ENCODE measurements at places on chromosomes 3 and 15. TPM values are rescaled to one million over a fixed set of nuclear protein-coding genes. Genes with fewer than 3 reads are reported as not detected.

GRCh38 chr3:190716211-190716610 is 146.3 kb downstream of the GMNC start:
- DNase-seq, result no peak

DNA sequence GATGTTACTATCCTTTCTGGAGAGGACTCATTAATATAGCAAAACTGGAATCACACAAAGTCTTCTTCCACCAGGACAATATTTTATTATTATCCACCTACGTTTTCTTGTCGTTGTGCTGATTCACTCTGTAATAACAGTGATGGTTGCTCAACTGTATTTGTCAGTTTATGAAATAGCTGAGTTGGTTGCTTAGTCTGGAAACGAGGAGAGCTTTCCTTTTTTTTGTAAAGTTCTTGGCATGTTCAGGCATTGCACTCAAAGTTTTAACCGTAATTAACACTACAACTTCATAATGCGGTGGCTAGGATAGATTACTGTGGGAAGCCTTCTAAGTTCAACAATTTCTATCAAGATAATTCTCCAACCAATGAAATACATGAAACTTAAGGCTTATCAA is 131.2 kb downstream of the RAP2B start:
- DNase-seq, result no peak

GRCh38 chr3:126419886-126420786 is 25.4 kb downstream of the CFAP100 start:
- DNase-seq, result peak; percentile 74

The TEX9 gene
- 8.2 TPM for total RNA-seq

The CCR3 gene
- total RNA-seq, result not detected

The XYLB gene
- total RNA-seq, result 4.7 TPM

DNA sequence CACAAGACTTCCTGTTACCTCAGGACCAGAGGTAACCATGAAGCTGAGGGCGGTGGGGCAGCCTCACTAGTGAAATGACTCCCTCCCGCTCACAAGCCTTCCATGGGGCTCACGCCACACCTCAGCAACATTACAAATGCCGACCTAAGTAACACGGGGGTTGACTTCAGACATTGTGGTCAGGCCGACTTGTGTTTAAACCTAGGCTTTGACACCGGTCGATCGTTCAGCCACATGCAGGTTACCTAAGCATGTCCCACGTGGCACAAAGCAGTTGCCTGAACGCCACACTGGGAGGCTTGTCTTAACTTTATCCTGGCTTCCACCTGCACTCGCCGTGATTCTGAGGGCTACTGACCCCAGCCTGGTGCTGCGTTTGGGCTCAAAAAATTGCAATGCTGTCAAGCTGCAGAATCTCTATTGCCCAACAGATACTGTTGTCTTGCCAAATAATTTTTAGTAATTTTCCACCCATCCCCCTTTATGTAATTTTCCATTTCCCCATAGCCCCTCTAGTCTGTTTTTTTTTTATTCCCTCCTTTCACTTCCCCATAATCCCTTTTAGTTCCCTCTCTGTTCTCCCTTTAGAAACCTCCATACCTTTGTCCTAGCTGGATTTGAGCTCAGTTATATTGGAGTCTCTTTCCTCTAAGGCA is 158.6 kb upstream of the RGMA start:
- no peak for DNase-seq

DNA sequence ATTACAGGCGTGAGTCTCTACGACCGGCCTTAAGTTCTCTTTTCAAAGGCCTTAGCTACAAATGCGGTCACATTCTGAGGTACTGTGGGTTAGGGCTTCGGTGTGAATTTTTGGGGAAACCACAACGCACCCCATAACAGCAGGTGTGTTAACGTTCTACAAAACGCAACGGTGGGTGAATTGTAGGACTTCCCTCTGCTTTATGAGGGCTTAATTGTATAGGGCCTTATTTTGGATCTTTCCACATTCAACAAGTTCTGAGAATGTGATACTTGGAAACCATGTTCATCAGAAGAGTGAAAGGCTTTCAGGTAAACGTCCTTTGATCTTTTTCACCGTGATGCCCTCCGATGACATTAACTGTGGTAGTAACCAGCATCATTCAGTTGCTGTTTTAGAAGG is 998.6 kb upstream of the CFAP20DC start:
- DNase-seq, result no peak

- DNase-seq, result no peak
Measured at GRCh38 chr15:78550815-78551214, 10.6 kb downstream of the PSMA4 start.

The RNF168 gene
- 48.4 TPM for total RNA-seq

DNA sequence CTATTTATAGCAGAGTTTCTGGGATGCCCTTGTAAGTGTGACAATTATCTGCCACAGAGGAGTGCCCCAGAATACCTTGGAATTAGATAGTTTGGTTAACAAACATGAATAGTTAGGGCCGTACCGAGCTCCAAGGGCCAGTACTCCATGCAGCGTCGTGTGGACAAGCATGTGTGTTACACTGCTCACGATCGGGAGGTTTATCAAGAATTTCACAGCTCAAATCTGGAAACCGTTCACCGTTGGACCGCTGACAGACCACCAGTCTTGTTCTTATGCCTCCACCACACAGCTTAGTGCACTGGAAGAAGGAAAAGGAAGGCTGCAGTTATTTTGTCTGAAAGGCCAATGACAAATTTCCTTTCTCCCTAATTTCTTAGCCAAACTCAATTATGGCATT is 93.7 kb downstream of the ADAMTS9 start:
- DNase-seq, result no peak

DNA sequence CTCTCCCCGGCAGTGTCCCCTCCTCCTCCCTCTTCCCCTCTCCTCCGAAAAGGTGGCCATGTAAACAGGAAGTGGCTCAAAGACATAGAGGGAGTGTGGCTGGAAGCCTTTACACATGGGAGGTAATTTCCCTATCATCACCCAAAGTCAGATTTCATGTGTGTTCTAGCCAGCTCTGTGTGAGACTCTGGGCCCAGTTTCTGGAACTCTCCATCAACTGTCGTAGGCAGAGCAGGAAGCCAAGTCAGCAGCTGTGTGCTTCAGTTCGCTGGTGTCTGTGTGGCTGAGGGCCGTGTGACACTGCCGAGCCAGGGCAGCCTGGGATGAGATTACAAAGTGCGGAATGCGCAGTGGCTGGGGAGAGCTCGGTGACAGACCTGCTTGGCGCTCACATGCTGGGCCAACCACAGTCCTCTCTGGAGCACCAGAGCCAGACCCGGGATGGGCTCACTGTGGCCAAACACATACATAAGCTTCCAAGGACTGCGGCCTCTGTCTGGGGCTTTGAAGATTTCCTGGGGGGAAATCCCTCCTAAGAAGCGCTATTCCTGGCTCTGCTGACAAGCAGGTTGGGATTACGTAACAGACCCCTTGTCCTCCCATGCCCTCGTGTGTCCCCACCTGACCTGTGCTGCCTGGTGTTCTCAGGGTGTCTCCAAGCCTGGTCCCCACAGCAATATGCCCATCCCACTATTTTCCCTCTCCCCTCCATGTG is 50.7 kb downstream of the UMPS start:
- peak; percentile 71 for DNase-seq

The APOD gene
- total RNA-seq, result not detected

The GRAMD2A gene
- total RNA-seq, result 2.0 TPM

DNA sequence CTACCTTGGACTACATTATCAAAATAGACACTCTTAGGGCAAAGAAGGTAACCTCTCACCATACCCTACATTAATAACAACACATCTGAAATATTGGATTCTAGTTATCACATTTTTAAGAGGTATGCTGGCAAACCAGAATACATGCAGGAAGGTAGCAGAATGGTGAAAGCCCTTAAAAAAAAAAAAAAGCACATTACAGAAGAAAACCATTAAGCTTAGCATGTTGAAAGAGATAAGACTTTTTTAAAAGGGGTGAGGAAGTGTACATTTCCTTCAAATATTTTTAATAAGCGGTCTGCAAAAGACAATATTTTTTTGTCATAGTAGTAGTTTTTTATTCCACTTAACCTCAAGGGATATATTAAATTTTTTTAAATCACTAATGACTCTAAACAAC is 46.5 kb upstream of the WDR5B start:
- DNase-seq, result no peak

DNA sequence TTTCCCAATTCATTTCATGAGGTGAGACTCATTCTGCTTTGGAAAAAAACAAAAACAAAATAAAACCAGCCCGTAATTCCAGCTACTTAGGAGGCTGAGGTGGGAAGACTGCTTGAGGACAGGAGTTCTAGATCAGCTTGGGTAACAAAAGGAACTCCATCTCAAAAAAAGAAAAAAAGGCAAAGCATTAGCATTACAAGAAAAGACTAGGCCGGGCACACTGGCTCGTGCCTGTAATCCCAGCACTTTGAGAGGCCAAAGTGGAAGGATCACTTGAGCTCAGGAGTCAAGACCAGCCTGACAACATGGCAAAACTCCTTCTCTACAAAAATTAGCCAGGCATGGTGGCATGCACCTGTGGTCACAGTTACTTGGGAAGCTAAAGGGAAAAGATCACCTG is 33.9 kb downstream of the TRPM7 start:
- no peak for DNase-seq

The FAM3D gene
- total RNA-seq, result not detected

DNA sequence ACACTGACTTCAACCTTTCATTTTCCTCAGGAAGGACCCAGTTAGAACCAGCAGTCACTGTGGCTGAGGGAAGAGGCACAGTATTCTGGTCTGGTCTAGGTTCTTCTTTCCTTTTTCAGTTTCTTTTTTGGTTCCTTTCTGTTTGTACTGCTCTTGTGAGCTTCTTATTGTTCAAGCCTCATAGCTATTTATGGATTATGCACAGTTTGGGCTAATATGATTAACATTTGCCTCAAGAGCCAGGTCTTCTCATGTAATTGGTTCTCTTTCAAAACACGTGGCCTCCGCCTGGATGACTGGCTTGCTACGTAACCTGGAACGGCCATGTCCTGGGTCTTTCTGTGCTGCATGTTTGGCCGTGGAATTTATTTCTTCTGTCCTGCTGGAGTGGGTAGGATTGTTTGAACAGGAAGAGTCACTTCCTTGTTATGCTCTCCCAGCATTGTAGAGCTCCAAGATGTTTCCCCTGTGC is 43.3 kb downstream of the RBMS3 start:
- no peak for DNase-seq

The HYAL1 gene
- total RNA-seq, result 0.88 TPM

DNA sequence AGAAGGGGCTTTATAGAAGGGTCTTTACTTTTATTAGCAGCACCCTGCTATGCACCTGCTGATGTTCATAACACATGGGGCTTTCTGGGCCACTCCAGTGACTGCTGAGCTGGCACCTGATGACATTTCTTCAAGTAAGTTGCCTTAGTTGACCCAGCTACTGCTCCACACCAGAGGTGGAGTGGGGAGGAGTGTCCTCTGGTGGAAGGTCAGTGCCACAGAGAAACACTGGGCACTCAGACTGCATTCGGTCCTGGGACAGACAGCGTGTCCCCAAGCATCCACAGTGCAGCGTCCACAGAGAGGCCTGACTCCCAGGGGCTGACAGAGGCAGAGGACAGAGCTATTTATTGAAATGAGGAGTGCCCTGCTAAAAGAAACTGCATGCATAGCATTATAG is 74.9 kb upstream of the NSMCE3 start:
- DNase-seq, result no peak

DNA sequence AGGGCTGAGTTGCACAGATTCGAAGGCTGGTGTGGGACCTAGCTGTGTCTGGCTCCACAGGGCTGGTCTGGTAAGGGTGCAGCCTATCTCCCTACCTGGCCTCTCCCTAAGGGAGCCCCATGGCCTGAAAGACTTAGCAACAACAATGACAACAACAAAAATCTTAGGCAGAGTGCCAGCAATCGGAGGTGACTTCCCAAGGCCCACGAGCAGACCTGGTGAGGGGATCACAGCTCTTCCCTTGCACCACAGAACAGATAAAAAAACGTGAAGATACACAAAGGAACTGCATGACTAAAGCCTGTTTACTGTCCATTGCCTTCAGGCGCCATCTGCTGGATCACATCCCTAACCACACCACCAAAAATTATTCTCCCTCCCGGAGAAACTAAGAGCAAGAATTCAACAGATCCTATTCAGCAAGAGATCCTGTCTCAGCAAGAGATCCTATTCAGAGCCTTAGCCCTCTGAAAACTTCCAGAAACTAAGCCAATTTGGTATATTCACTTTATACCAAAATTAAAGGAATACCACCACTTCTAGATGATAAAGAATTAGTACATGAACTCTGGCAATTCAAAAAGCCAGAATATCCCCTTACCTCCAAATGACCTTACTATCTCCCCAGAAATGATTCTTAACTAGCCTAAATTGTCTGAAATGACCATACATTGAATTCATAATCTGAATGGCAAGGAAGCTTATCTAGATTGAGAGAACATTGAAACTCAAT is 24.1 kb upstream of the OR5K4 start:
- peak; percentile 84 for DNase-seq

GRCh38 chr3:126895178-126896066 is 87.5 kb upstream of the PLXNA1 start:
- DNase-seq, result peak; percentile 31

GRCh38 chr3:13163848-13164382 is 90.7 kb upstream of the IQSEC1 start:
- DNase-seq, result no peak

The ZKSCAN7 gene
- 15.5 TPM for total RNA-seq

The CCR1 gene
- not detected for total RNA-seq

DNA sequence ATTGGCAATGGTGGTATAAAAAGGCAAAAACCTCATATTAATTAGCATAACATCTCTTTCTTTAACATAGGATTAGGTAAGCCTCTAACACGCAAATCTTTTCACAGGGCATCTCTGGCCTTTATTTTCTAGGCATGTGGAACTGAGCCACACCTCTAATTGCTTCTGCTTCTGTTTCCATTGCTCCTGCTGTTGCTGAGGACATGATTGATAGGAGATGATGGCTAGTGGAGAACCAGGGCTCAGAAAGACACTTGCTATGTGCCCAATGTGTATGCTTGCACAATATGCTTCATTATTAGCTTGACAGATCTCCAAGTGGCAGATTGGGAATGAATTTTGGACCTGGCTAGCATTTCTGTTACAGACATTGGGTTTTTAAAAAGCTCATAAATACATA is 114.5 kb downstream of the EPHA3 start:
- no peak for DNase-seq

DNA sequence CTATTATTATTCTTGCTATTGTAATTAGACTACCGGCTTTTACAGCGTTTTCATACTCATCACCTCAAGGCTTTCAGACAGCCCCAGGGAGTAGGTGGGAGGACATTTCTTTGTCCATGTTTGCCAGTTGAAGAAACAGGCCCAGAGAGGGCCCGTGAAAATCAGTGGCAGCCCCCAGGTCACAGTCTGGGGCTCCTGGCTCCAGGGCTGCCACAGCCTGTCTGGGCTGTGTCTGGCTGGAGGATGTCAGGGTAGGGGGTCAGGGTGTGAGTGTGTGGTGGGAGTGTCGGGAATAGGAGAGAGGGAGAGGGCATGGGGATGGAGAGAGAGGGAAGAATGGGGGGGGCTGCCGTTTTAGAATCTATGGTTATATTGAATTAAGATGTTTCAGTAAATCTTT is 118.2 kb upstream of the TLE3 start:
- peak; percentile 29 for DNase-seq

DNA sequence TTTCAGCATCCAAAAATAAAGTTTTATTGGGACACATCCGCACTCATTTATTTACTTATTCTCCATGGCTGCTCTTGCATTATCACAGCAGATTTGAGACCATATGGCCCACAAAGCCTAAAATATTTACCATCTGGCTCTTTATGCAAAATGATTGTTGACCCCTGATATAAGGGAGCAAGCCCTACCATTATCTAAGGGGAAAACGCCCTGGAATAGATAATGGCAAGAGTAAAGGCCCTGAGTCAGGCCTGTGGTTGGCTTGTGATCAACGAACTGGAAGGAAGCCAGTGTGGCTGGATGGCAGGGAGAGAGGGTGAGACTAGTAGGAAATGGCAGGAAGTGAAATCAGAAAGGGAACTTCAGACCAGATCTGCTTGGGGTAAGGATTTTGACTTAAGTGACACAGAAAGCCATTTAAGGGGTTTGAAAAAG is 24.6 kb upstream of the DMXL2 start:
- DNase-seq, result no peak

The CCDC39 gene
- total RNA-seq, result 0.32 TPM

Data from endodermal cell (in vitro differentiated cells).